ENCODE measurements at places on chromosomes 2 and 18.

GRCh38 chr2:152221839-152222238 lies 46.3 kb upstream of the STAM2 start:
- DNase-seq: no peak

DNA sequence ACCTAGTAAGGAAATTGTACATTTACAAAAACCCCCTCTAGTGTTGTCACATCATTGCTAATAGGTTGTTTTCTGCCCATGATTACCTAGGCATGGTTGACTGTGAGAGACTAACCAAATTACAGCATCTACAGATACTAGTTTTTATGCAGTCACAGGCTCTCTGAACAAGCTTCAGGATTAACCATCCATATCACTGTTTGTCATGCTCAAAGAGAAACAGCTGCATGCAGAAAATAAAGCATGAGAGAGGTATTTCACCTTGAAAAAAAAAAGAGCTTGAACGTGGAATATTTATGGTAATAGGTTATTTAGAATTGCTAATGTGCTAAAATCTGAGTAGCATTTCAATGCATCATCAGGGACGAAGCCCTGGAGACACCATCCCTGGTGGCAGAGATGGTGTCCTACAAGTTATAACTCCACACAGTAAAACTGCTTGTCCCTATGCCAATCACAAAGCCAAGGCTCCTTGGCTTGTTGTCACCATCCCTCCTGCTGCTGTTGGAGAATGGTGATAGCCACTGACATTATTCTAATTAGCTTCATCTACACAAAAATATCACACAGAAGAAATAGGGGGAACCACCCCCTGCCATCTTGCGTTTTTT lies 5.4 kb downstream of the NEB start:
- DNase-seq: no peak

DNA sequence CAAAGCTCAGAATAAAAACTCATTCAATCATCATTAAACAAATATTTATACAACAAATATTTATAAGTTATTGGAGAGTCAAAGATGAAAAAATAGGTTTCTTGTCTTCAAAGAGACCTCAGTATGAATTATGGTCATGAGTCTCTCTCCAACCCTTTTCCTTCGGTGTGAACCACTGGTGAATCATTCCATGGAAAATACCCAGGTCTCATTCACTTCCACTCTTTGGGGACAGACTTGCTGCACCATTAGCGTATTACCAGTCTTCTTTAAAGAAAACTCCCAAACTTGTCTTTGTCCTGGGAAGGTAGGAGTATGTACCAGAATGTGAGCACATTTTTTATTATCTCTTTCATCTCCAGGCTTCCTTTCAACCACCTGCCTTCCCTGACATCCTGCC lies 257.4 kb upstream of the RBMS1 start:
- no peak for DNase-seq

DNA sequence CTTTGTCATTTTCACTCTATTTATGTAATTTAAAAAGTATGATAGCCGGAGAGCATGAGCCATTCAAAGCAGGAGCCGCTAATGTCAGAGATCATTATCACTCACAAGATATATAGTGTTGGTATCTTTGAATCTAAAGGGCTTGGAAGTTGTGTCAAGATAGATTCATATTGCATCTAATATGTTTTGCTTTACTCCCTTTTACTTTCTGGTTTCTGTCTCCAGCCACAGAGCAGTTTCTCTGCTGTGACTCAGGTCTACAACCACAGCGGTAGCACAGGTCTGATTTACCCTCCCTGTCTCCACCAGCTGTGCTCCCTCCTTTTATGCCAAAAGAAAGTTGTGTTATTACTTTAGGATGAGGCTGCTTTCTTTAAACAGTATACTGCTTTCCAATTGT lies 424.0 kb downstream of the ARHGAP15 start:
- DNase-seq: no peak

DNA sequence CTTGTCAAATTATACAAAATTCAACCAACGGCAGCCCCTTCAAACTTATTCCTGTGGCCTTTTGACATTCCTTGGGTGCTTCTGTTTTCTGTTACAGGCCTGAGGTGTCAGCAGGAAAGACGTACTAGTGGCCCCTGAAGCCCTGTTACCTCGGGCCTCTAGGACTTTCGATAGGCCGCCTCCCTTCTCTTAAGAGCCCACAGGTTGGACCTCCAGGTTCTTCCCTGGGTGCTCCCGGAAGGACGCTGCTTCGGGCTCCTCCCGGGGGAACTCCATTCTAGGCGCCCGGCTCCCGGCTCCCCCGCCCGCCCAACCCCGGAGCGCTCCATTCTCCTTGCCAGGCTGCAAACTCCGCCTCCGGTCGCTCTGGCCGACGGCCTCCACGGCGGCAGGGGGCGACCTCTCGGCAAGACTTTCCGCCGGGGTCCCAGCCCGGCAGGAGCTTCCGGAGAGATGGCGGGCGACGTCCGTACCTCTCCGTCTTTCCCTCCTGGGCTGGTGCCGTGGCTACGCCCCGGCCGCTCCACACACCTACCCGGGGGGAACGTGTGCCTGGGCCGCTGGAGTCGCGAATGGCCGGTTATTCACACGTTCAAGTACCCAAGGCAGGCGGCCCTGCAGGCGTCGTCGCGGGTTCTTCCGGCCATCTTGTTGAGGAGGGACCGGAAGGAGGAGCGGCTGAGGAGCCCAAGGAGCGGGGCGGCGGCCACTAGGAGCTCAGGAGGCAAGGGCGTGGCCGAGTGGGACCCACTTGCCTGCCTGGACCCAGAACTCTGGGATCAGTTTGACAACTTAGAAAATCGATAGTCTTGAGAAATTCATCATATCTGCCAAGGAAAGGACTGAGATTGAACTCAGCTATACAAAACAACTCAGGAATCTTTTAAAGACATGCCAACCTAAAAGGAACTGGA lies 27.5 kb downstream of the BOLA3 start:
- DNase-seq: peak; percentile 79

GRCh38 chr2:135198481-135198880 lies 146.4 kb downstream of the RAB3GAP1 start:
- no peak for DNase-seq

GRCh38 chr18:45865466-45865865 lies 40.0 kb downstream of the SIGLEC15 start:
- no peak for DNase-seq

DNA sequence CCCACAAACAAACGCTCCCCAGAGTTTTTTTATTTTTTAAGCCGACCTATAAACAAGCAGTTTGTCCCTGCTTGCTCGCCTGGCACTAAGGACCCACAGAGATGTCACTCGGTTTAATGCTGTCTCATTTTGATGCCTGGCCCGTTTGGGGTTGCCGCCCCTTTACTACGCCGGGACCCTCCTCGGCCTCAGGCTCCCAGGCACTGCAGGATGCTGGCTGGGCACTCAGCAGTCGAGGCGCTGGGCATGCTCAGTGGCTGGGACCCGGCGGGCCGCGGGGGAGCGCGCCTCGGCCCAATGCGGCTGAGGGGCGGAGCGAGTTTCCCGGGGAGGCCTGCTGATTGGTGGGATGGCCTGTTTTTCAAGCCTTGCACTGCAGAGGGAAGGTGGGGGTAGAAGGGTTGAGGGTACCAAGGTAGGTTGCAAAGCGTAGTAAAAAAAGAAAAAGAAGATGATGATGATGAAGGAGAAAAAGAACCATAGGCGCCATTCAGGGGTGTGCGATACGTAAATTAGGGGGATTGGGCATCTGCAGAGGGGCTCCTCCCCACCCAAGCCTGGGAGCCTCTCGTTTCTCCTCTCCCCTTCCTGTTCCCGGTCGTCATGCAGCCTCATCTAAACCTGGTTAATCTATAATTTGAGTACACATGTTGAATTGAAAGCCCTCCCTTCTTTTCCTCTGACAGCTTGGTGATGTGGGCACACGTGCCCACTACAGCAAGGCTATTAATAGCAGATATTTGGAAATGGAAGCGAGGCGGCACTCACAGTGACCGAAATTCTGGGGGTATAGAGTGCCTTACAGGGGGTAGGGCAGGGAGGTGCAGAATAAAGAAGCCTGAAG lies 1.5 kb upstream of the IRS1 start:
- peak; percentile 37 for DNase-seq

DNA sequence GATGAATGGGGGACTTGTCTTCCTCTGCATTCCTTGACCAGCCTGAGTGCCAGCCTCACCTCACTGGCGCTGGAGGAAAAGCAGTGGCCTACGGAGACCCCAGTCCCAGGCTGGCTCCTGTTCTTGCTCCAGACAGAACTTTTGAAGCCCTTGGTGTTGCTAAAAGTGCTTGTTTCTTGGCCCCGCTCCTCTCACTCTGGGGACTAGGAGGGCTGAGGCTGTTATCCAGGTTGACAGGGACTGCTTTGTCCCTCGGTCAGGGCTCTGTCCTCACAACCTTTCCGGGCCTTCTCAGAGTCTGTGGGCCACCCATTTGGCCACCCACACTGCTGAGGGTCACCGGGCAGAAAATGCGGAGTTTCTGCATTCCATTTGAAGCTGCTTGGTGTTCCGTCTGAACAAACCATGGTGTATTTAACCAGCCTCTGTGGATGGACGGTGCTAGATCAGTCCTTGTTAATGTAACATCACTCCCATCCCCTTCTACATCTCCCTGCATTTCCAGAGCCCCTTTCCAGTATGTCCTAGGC lies 25.6 kb downstream of the B3GNT7 start:
- no peak for DNase-seq

DNA sequence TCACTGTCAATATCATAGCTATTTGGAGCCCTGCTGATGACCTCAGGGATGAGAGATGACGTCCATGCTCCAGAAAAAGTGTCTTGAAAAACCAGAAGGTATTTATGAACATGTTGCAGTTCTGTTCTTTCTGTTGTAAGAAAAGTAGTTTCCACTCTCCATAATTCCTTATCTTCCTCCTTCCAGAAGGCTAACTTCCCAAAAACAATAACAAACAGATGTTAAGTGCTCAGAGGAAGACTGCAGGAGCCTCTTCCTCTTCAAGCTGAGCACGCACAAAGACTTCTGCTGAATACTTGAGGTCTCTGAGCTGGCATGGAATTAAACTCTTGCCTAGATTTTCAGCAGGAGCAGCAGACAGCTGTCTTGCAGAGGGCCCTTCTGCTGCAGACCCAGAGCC lies 434.5 kb upstream of the KLHL29 start:
- no peak for DNase-seq

DNA sequence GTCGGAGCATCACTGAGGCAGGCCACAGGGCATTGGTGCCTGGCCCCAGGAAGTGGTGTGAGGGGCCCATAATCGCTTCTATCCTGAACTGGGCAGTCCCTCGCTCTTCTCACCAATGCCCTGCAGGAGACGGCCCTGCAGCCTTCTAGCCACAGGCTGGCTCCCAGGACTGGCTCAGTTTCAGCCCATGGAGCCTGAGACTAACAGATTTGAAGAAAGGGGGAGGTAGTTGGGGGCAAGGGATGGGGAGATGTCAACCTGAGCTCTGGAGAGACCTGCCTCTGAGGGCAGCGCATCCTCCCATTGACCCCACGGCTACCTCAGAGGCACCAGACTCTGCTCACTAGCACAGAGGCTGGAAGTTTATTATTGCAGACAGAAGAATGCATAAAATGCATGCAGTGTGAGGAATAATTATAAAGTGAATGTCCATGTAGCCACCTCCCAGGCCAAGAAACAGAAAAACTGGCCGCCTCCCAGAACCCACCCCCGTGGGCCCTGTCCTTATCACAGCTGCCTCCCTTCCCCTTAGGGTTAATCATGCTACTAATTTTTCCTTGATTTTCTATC lies 1.4 kb downstream of the TOGARAM2 start:
- no peak for DNase-seq

DNA sequence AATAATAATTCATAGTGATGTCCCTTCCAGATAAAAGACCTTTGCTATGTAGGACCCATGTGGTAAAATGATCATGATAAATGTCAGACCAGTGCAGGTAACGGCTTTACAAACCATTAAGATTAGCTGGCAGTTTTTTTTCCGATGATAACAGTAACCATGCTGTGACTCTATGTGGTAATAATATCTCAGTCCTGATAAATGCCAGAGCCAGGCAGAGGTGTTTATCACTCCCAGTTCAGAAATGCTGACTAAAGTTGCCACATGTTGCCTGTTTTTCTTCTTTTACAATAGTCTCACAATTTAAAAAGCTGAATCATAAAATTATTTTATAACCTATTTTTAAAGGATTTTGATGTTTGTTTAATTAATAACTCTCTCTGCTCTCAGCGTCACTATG lies 565.1 kb downstream of the ARHGAP15 start:
- no peak for DNase-seq

- no peak for DNase-seq
These were observed 68.1 kb downstream of the DNER start for GRCh38 chr2:229646186-229646723.

GRCh38 chr2:64404002-64404731 lies 49.8 kb upstream of the LGALSL start:
- no peak for DNase-seq

- no peak for DNase-seq
These were observed 62.3 kb upstream of the BOD1L2 start for GRCh38 chr18:57084331-57085271.

DNA sequence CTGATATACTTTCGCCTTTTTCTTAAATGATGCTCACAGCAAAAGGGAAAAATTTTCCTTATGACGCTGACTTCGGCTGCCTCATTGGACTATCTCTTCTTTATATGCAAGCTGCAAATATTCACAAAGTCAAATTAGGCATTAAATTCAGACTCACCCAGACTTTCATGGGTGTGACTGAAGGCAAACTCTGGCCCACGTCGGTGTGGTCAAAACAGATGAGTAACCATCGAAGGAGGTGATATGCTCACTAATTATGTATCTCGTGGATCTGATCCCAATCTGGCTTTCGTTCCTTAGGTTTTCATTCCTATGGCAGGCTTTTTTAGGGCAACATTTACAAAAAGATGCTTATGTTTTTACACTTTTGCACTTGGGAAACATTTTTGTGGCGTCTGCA lies 36.6 kb downstream of the FAM124B start:
- no peak for DNase-seq

DNA sequence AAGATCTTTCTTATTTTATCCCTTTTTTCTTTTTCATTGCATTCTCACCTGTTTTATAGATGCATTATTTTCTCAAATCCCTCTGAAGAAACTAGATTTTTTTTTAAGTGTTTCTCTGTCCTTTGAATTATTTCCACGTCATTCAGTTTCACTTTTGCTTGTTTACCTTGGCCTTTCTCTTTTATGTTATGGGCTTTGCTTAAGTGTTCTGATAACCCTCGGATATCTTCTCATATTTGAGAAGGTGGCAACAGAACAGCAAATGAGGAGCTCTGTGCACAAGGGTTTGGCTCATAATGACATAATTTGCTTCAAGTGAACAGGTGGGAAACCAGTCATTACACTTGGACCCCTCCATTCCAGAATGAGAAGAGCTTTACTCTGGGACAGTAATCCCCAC lies 111.9 kb downstream of the C1D start:
- no peak for DNase-seq

DNA sequence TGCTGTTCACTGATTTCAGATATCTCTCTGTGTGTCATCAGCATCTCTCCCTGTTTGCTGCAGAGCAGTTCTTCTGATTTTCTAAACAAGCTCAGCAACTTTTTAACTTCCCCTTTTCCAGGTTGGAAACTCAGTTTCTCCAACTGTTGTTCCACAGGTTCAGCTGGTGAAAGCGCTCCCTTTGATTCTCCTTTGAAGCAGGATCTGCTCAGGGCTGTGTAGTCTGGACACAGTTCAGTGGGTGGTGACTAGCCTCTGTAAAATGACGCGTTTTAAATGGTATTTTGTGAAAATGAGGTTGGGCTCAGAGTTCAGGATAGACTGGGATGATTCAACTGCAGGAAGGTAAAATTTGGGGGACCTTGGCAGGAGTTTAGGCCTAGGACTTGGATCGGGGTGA lies 106.3 kb downstream of the TRIM43 start:
- no peak for DNase-seq
